ENCODE measurements at places on chromosomes 7 and 10. TPM values are rescaled to one million over a fixed set of nuclear protein-coding genes. Genes with fewer than 3 reads are reported as not detected.

The MINDY4 gene
- polyA plus RNA-seq = 4.7 TPM

DNA sequence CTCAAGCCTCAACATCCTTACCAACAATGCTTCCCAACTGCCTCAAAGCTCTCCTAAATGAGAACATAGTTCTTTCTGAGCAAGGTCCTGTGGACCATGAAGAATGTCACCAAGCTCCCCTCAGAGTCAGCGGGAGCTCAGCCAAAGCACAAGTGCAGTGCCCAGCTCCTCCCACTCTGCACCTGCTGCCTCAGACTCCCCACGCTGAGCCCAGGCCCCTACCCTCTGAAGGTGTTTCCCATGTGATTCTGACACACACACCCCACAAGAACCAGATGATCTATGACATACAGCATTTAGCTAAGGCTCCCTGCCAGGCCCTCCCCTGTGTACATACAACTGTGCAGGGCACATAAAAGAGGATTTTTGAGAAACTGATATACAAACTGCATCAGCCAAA, 19.2 kb downstream of the ERCC6 start:
- DNase-seq = no peak

The WNT8B gene
- polyA plus RNA-seq = 0.09 TPM

GRCh38 chr10:31133792-31134310, 102.2 kb upstream of the ZNF438 start:
- DNase-seq = peak; percentile 93

The TBX20 gene
- not detected for polyA plus RNA-seq

Data from hindlimb muscle (tissue), 1 donor.